ENCODE measurements at places on chromosomes 6 and 20.
A peak's percentile ranks its signal among the peaks of the same experiment; 100 is the strongest.

- no peak for DNase-seq
Measured at GRCh38 chr6:54920628-54921027, 74.1 kb downstream of the FAM83B start.

DNA sequence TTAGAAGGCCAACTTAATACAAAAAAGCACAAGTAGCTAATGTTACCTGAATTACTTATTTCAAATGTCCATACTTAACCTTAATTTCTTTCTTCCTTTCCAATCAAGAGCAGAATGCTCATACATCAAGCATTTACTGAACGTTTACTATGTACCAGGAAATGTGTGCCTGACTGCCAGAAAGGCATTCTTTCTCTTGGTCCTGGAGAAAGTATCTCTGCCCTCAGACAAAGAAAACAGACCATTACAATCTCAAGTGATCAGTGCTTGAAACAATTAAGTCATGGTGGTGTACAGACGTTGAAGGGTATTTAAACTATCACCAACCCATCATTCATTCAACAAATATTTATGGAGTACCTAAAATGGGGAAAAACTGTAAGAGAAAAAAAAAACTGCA, 26.4 kb downstream of the CSNK2A1 start:
- no peak for DNase-seq

DNA sequence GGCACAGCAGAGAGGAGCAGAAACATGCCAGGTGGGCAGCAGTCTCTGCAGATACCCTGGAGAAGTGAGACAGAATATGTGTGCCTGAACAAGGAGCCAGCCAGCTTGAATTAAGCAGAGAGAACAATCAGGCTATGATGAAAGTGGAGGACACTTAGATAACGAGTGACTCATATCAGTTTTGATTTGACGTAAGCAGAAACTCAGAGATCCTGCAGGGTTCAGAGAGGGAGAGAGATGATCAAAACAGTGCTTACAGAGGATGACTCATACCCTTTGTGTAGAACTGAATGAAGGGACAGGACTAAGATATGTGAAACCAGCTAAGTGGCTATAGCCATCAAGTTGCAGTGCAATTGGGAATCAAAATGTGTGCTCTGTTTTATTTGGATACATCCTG, 300.7 kb downstream of the TENT5A start:
- DNase-seq = peak; percentile 79

GRCh38 chr6:126718600-126719327, 378.8 kb downstream of the CENPW start:
- no peak for DNase-seq

GRCh38 chr6:11975353-11975977, 36.6 kb upstream of the HIVEP1 start:
- no peak for DNase-seq

DNA sequence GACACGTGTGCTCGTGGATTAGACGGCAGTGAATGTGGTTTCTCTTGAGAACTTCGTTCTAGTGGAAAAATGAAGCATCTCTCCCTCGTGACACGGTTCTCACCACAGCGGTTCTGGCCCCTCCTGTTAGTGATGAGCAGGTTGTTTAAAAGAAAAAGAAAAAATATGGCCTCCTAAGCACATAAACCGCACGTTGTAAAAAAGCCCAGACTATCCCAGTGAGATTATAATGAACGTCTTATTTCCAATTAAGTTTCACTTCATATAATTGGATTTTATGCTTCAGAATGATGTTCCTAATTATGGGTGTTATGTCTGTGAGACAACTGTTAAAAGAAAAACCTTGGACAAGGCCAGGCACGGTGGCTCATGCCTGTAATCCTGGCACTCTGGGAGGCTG, 74.5 kb upstream of the FRMD1 start:
- no peak for DNase-seq

- no peak for DNase-seq
Measured at GRCh38 chr6:158627168-158627939, 17.2 kb downstream of the DYNLT1 start.

DNA sequence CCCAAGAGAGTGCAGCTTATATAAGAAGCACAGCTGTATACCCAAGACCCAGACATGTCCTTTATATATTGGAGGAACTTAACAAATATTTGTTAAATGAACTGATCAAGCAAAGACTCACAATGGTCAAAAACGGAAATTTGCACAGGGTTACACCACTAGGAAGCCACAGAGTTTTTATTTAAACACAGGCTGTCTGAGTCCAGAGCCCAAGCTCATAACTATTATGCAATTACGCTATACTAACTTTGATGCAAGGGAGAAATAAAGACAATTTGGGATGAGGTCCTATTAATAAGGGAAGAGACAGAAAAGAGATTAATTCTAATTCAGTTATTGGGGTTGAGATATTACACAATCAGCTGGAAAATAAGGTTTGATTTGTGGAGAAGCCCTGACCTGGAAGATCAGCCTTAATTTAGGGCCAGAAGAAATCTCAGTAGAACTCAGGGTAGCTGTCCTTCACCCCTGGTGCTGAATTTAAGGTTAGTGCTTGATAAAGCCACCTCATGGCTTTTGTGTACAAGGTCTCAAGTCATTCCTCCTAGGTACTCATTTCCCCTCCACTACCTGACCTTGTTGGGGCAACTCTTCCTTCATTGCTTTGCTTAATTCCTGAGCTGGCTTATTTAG, 10.5 kb upstream of the ZNF334 start:
- DNase-seq = peak; percentile 1

GRCh38 chr20:50220894-50221365, 30.3 kb downstream of the CEBPB start:
- DNase-seq = no peak

- peak; percentile 52 for DNase-seq
Measured at GRCh38 chr20:58892141-58892931, 39.8 kb downstream of the GNAS start.

- no peak for DNase-seq
Measured at GRCh38 chr20:33531047-33531877, 41.4 kb downstream of the CBFA2T2 start.

DNA sequence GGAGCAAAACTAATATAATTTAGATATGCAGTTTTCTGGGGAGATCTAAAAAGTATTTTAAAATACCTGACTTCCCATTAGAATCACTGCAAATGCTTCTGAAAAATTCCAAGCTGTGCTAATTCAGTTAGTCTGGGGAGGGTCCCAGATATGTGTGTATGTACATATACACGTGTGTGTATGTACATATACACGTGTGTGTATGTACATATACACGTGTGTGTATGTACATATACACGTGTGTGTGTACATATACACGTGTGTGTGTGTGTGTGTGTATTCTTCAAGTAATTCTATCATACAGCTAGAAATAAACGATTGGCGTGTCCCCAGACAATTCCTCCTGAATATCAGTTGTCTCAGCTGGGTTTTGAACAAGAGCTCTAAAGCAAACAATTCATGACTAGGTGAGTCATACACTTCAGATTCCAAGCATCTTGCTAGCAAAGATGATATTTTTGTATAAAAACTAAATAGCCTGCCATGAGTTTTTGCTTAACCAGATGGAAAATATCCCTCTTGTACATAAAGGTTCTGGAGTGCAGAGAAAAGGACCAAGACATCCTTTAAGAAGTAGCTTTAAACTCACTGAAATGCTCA, 58.2 kb downstream of the SPACA1 start:
- no peak for DNase-seq

DNA sequence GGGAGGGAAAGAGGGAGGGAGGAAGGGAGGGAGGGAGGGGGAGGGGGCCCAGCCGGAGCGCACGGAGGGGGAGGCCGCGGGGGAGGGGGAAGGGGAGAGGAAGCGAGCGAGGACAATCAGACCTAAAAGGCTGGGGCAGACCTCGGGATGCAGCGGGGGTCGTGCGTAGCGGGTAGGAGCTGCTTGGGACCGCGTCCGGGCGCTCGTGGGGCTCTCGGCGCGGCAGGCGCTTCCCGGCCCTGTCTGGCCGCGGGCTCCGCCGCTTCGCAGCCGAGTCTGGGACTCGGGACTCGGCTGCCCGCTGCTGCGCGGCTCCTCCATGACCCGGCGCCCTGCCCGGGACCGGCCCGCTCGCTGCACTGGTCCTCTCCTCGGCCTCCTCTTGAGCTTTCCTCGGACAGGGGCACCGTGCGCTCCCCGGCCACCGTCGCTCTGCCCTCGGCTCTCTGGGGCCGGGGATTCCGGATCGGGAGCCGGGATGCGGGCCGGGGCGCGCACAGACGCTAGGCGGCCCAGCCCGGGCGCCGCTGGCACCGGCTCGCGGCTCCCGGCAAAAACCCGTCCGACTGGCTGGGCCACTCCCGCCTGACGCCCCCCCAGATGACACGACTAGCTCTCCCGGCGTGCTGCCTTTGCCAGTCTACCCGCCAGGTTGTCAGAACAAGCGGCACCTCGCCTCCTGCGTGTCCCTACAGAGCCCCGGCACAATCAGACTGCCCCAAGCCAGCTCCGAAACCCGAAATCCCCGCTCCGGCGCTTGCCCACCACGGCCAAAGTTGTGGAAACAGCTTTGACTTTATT, 2.2 kb downstream of the TFAP2A start:
- DNase-seq = peak; percentile 78

DNA sequence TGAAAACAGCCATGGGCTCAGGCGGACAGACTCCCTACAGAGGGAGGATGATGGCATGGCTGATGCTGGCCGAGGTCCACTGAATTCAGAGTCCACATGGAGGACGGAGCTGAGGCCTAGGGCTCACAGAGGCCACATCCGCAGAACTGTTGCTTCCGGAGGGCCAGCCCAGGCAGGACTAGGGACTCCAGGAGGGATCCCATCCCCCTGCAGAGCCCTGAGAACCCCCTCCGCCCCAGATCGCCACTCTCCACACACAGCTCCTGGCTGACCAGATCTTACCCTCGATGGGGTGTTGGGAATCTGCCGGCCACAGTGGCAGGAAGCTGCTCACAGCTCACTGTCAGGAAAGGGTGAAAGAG, 399.2 kb downstream of the TAF4 start:
- no peak for DNase-seq

DNA sequence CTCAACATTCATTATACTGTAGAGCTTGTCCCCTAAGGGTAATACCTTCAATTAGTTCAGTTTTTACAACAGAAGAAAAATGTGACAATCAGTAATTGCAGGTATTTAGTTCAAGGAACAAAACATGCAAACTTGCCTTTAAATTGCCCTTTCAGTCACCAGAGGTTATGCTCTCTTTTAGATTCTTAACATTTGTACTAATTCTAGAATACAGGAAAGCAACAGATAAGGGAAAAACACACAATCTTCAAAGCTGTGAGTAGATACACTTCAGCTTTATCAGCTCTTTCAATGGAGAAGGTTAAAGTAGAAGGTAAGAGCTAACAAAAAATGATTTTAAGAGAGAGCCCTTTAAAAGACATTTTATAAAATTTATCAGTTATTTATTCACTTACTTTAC, 173.1 kb downstream of the HS3ST5 start:
- no peak for DNase-seq

DNA sequence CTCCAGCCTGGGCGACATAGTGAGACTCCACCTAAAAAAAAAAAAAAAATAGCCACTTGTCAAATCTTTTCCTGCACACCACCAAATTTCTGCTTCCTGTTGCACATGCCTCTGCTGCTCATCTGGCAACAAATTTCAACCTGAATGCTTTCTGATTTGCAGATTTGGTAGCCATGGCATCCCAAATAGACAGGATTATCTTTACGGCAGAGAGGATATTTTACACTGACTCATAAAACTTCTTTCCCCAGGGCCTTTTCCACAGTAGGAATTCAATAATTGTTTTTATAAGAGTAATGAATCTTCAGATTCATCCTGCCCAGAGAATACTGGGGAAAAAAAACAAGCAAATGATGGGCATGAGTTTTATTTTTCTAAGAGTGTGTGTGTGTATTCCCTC, 264.6 kb downstream of the FRK start:
- no peak for DNase-seq

DNA sequence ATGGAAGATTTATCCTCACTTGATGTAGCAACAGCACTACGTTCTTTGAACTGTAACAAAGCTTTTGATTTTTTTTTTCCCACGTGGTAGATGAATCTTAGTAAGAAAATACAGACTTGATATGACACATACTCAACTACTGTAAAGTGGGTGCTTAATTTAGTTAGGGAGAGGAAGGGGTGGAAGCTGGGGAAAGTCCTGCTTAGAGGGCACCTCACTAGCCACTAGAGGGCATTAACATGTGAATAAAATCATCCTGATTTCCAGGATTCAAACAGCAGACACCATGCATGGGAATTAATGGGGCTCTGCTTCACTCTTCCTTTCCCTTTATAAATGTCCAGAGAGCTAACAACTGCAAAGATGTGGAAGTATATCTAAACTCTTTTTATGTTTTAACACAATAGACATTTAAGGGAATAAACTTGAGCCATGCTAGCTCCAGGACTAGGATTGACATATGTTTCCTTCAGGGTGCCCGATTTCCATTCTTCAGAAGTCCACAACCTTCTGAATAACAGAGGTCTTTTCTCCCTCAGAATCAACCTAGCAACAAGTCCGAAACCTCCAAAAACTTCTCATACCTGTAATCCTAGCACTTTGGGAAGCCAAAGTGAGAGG, 250.1 kb downstream of the ATXN1 start:
- DNase-seq = peak; percentile 38

DNA sequence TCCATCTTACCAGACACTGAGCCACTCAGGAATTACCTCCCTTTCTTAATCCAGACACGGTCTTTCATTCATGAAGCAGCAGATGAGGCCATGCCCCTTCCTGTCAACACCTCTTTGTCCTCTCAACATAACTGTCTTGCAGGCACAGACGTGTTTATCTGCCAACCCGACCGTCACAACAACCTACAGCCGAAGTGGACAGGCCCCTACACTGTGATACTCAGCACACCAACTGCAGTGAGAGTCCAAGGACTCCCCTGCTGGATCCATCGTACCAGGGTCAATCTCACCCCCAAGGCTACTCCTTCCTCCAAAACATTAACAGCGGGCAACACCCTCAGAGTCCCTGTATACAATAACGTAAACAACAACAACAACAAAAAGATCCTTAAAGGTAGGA, 30.6 kb upstream of the ULBP3 start:
- no peak for DNase-seq

DNA sequence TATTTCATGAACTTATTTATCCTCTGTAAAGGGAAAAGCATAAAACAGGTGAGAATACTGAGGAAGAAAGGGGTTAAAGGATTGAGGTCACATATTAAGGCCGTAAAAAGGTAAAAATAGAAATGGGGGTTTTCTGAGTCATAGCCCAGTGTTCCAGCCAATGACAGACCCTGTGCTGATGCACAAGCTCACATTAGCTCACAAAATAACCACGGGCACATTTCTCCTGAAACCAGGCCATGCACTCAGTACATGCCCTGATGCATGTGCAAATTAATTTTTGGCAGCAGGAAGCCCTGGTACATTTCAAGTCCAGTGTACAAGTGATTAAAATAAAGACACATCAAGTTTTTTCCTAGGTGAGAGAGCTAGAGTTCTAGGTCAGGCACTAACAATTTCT, 194.4 kb downstream of the TMEM200A start:
- no peak for DNase-seq

- no peak for DNase-seq
Measured at GRCh38 chr6:83911278-83911677, 51.8 kb downstream of the CYB5R4 start.

DNA sequence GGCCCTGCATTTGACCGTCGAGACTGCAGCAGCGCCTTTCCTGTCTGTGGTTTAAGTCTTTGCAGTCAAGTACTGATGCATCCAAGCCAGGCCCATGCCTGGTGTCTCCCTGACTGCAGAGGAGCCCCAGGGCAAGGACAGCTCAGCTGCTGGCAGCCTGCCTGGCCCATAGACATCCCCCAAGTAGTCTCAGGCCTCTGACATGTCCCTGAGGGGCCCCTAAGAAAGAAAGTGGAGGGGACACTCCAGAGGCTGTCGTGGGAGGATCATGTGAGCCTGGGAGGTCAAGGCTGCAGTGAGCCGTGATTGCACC, 18.0 kb downstream of the HRH3 start:
- no peak for DNase-seq

- no peak for DNase-seq
Measured at GRCh38 chr20:5401277-5401875, 84.6 kb upstream of the PROKR2 start.

All from LoVo (cell line).